ENCODE measurements at places on chromosomes 11 and 22.

- DNase-seq = peak; percentile 19
Measured at GRCh38 chr22:24894998-24895397, 51.5 kb downstream of the LHFPL7 start.

- DNase-seq = no peak
Measured at GRCh38 chr11:60482361-60482760, 10.2 kb upstream of the MS4A12 start.

GRCh38 chr11:116454951-116455350 lies 317.8 kb downstream of the BUD13 start:
- DNase-seq = no peak

DNA sequence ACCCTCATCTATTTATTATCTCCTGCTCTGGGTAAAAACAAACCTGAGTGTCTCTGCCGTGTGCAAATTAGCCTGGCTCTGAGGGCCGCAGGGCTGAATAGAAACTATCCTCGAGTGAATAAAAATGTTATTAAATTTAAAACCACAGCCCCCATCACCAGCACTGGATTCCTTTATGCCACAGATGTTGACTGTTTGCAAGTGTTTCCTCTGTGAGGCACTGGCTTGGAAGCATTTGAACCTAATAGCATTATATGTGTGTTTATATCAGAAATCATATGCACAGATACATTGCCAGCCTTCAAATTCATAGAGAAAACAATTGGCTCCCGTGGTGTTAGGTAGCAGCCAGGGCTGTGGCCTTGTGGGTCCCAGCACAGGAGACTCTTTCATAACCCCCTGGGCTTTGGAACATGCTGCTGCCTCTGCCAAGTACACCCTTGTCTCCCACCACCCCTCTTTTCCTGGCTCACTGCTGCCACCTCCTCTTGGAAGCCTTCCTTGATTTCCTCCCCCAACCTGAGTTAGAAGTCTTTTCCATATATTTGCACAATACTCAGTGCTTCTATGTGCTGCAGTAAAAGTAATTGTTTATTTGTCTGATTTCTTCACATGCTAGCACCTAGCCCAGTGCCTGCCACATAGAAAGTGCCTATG lies 294.4 kb downstream of the DDX10 start:
- DNase-seq = no peak

DNA sequence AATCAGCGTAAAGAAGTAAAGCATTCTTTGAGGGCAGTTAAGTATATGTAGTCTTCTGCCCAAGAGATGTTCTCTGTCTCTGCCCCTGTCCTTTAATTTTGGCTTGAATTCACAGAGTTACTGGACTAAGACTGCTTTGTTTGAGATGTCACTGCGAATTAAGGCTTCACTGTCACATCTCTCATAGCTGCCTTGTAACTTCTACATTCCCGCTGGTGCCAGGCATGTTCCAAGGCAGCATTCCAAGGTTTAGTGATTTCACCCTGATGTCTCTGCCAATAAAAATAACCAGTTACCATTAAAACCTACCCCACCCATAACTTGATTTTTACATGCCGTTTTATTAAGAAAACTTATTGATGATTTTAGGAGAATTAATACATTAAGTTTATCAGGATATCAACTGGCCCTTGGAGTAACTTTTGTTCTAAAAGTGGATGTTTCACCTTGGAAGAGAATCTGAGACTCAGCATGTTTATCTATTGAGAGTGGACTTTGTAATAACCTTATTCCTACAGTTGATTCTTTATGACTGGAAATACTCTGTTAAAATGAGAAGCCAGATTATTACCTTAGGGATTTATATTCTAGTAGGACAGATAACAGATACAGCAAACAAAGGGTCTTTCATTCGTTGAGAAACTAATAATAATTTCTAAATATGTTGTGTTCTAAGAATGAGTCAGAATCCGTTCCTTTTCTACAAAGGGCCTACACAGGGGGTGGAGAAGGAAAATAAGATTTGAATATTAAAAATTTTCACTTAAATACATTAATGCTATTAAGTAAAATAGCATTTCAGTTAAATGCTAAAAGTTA lies 110.2 kb downstream of the UVRAG start:
- DNase-seq = no peak

DNA sequence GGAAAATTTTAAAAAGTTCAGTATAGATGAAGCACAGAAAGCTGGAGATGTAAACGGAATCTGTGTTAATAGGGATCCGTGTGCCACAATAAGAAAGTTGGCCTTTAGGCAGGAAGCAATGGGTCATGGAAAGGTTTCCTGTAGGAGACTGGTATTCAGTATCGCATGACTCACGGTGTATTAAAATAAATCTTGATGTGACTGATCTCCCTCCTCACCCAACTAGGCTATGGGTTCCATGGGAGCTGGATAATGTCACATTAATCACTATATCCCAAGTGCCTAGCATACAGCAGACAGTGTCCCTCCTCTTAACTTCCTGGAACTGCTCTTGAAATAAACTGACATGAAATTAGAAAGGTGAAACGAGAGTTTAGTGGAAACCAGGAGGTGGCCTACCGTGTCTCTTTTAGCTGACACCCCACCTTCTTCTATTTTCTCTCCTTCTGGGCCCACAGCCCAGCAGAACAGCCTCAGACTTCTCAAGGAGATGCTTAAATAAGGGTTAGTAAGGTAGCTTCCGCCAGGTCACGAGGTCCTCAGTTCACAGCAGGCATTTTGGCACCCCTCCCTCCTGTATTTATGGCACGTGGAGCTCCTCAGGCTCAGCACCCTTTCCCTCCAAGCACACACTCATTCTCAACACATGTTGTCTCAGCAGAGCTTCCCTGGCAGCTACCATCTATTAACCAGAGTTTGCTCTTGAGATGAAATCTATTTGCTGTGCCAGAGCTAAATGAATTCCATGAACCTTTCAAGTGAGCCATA lies 118.8 kb downstream of the NXPE2 start:
- DNase-seq = no peak

- DNase-seq = no peak
Measured at GRCh38 chr11:134958336-134958640, 546.2 kb upstream of the B3GAT1 start.

- DNase-seq = no peak
Measured at GRCh38 chr11:31819621-31820437, 8.7 kb upstream of the PAX6 start.

- DNase-seq = no peak
Measured at GRCh38 chr11:3152471-3153110, 12.5 kb downstream of the OSBPL5 start.

DNA sequence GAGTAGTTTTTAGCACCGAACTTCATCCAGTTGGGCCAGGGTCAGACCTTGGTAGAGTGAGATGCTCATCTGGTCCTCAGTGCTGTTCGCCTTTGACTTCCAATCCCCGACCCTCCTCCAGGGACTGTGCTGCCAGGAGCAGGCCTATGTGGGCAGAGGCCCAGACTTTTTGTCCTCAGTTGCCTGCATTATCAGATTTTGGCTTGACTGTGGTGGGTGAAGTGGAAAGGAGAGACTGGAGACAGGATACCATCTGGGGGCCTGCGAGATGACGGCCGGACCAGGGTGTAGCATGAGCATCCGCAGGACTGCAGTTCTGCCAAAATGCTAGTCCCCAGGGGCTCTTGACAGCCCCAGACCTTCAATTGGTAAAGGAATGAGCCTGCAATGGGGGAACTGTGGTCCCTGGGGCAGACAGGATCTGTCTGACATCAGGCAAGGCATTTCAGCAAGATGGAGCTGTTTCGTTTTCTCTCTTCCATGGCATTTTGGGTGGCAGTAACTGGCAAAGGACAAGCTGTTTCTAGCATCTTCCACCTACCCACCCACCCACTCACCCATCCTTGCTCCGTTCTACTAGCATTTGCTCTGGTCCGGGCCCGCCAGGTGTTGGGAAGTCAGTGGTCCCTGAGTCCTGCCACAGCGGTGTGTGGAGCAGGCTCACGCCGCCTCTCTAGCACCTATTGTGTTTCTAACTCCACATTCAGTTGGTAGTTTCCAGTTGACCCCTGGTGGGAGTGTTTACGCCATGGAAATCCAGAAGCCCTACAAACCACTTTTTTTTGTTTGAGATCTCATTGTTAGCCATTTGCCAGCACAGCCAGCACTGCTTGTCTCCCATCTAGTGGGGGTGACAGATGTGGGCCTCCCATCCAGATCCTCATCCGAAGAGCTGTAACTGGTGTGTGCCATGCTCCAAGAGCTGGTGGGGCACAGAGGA lies 53.5 kb downstream of the OTOG start:
- DNase-seq = no peak

- no peak for DNase-seq
Measured at GRCh38 chr11:3720997-3721396, 49.8 kb upstream of the CHRNA10 start.

GRCh38 chr11:70108250-70108649 lies 30.1 kb downstream of the ANO1 start:
- no peak for DNase-seq

GRCh38 chr11:19352072-19352770 lies 111.5 kb upstream of the E2F8 start:
- no peak for DNase-seq
